ENCODE measurements at places on chromosomes 7 and 10. TPM values are rescaled to one million over a fixed set of nuclear protein-coding genes. Genes with fewer than 3 reads are reported as not detected.

GRCh38 chr10:27626890-27627289 is 118.7 kb downstream of the MKX start:
- DNase-seq, result no peak

GRCh38 chr7:92769394-92769699 is 67.0 kb downstream of the CDK6 start:
- DNase-seq, result no peak

GRCh38 chr7:133796782-133797745 is 330.1 kb upstream of the LRGUK start:
- no peak for DNase-seq

DNA sequence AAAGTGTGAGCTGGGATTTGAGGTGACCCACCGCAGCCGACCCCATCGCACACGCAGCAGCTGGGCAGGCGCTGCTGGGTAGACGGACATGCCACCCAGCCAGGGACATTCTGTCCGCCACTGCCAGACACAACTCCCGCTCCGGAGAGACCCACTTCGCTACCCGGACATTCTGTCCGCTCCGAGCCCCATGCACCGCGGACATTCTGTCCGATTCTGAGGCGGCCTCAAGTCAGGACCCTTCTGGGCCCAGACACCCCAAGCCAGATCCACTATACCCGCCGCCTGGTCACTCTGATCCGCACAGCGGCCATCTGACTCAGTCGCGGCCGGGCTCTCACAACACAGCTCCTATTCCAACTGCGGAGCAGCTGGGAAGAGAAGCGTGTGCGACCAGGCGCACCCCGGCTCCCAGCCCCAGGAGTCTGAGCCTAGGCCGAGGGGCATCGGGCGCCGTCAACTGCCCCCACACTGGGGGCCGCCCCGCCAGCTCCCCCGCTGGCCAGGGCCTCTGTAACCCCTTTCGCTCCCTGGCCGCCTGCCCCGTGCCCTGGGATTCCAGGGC is 763 bp downstream of the PITX3 start:
- no peak for DNase-seq

DNA sequence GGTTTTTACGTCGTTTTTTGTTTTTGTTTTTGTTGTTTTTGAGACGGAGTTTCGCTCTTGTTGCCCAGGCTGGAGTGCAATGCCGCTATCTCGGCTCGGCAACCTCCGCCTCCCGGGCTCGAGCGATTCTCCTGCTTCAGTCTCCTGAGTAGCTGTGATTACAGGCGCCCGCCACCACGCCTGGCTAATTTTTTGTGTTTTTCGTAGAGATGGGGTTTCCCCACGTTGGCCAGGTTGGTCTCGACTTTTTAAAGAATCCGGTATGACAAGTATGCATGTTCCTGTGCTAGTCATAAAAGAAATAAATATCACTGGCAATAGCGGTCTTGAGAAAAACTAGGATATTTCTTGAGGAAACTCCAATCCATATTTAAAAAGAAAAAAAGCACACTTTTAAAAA is 2.7 kb upstream of the ARL4A start:
- no peak for DNase-seq

- DNase-seq, result no peak
Observed at GRCh38 chr10:111410740-111411139, 333.9 kb downstream of the ADRA2A start.

The NPTX2 gene
- 5.5 TPM for polyA plus RNA-seq

Data from hepatocyte (in vitro differentiated cells).